Activated CD8-positive, alpha-beta memory T cell treated with anti-CD3 and anti-CD28 coated beads for 1 hour (primary cell): ENCODE measurements at places on chromosomes 11 and 22.

GRCh38 chr11:34028425-34028824, 23.1 kb upstream of the CAPRIN1 start:
- DNase-seq = no peak

- no peak for DNase-seq
Observed at GRCh38 chr11:12723421-12724300, 49.4 kb downstream of the TEAD1 start.

DNA sequence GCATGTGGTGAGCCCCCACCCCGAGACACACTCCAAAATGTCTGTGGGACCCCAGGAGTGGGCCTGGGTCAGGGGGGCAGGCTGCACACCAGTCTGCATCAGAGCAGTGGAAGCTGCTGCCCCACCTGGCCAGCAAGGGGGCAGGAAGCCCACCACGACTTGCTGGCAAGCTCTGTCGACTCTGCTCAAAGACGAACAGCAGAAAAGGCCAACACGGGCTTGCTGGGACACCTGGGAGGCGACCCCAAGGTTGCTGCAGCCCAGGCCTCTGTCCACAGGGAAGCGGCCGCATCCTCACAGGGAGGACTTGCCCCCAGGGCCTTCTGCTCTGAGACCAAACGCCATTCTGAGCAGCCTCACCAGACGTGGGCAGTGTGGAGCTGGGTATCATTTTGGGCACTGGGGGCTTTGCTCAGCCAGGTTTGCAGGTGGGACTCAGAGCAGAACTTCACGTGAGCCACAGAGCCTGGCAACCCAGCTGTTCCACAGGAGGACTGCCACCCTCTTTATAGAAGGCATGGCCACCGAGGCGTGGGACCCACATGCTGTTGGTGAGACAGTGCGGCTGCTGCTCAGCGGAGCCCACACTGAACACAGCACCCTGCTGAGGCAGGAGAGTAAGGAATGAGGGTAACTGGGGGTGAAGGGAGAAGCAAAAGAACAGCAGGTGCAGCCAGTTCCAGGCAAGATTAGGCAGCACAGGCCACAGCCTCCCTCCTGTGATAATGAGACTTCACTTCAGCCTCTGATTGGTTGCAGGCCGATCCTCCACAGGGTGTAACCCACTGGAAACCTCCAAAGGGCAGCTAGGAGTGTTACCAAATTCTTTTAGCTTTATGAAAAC, 11.0 kb downstream of the IL17REL start:
- DNase-seq = no peak

DNA sequence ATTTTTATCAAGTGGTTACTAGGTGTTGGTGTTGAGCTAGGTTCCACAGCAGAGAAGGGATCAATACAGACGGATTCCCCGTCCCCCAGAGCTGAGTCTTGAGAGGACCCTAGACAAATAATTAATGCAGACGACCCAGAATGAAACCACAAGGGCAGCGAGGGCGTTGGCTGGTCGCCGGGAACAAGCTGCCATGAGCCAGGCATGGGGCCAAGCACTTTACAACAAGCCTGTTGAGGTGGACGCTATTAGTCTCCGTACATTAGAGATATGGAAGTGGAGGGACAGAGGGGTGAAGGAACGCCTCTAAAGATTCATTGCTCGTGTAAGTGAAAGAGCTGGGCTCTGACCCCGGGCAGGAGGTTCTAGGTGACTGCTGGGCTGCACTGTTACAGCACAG, 77.1 kb upstream of the EIF3D start:
- DNase-seq = no peak
